ENCODE measurements at places on chromosomes 12 and 14. TPM values are rescaled to one million over a fixed set of nuclear protein-coding genes. Genes with fewer than 3 reads are reported as not detected.

TMEM233 gene
- total RNA-seq: not detected

DCN gene
- total RNA-seq: 441 TPM

FGF23 gene
- not detected for total RNA-seq

ZC2HC1C gene
- 5.3 TPM for total RNA-seq
